Naive thymus-derived CD4-positive, alpha-beta T cell (primary cell): ENCODE measurements at places on chromosomes 6 and 20. TPM values are rescaled to one million over a fixed set of nuclear protein-coding genes. Genes with fewer than 3 reads are reported as not detected.

TMEM74B gene
- total RNA-seq, result not detected

DNA sequence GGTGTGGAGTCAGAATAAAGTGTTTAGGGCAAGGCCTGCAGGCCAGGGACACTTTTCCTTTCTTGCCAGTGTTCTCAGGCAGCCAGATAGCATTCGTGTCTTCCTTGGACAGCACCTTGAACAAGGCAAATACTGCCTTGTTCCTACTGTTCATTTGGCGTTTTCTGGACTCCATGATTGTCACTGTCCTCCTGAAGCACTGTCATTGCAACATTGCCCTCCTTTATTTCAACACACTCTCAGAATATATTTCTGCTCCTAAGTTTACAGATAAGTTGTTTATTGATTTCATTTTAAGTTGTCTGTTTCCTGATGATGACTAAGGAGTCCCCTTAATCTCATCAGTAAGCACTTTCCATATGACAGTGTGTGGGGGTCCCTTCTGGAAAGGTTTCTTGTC is 15.1 kb upstream of the DEF6 start:
- no peak for DNase-seq

DNA sequence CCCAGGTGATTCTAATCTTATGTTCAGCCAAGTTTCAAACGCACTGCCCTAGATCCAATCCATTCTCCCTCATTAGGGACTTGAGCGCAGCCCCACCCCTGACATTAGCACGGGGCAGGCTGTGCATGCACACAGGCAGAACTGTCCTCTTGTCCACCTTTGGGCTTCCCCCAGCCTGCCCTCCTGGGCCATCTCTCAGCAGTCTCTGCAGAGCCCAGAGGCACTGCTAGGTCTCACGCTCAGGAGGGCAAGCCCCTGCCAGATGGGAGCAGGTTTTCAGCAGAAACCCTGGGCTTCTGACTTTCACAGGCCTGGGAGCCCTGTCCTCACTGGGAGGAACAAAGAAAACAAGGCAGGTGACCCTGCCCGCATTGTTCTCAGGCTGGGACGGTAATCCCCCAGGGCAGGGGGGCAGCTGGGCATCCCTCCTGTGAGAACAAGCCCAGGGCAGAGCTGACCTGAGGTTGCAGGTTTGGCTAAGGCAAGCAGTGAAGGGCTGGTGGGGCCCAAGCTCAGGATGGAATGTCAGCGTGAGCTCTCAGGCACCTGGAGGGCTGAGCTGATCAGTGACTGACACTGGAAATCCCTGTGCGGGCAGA is 24.5 kb downstream of the KCNK5 start:
- DNase-seq, result no peak

DNA sequence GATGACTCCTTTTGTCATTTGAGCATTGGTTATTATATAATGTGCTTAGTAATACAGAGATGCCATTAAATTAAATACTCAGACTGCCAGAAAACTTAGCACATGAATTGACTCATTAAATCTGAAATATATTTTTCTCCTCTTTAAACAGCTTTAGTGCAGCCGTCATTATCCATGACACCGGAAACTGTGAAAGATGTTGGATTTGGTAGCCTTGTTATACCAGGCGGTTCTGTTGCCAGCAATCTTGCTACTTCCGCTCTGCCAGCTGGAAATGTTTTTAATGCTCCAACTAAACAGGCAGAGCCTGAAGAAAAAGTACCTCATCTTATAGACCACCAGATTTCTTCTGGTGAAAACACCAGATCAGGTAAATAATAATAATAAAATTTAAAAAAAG is 97.6 kb downstream of the SCAF8 start:
- DNase-seq, result no peak

- no peak for DNase-seq
These were observed 13.8 kb downstream of the SYNGAP1 start for GRCh38 chr6:33433544-33434191.

DNA sequence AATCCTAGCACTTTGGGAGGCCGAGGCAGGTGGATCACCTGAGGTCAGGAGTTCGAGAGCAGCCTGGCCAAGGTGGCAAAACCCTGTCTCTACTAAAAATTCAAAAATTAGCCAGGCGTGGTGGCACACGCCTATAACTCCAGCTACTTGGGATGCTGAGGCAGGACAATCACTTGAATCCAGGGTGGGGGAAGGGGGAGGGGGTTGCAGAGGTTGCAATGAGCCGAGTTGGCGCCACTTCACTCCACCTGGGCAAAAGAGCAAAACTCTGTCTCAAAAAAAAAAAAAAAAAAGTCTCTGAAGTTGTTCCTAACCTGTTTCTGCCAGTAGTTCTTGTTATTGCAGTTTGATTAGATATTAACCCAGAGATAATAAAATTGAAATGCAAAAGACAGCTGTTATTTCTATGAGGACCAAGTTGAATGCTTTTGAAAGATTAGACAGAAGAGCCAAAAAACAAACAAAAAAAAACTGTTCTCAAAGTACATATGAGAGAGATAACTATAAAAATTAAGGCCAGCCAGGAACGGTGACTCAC is 22.6 kb downstream of the PIGU start:
- no peak for DNase-seq

- no peak for DNase-seq
These were observed 215.2 kb downstream of the GRIK2 start for GRCh38 chr6:101608703-101609102.

DNA sequence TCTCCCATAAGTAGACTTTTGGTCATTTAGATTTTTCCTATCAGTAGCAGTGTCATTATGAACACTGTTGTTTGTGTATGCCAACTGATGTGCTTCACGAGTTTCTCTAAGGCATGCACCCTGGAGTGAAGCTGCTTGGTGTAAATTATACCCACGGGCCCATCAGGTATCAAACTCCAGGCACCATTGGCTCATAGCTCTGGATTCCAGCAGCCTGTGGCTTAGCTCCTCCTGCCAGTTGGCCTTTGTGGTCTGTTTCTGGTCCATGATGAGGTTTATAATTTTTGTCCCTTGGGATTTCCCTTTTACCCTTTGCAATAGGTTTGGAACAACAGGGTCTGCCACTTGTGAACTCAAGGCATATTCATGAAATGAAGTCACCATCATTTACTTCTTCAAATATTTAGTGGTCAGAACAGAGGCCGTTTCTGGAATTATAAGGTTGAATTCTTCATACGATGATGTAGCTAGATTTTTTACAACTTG is 350.5 kb downstream of the PRL start:
- no peak for DNase-seq

DNA sequence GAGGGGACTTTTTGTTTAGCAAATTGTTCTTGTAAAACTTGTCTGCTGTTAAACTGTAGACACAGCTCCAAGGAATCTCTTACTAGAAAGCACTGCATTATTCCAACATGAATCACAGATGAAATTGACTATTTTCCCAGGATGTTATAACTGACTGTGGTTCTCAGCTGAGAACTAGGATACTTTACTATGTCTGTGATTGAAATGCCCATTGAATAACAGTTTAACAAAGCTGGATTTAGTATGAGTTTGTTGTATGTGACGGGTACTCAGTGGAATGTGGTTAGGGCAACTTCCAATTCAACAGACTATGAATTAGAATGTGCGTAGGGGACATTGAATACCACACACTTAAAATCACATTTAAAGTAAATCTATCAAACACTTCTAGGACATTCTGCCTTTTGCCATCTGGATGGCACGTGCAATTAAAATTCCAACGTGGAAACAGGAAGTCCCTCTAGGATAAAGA is 193.4 kb upstream of the PREP start:
- DNase-seq, result no peak

DNA sequence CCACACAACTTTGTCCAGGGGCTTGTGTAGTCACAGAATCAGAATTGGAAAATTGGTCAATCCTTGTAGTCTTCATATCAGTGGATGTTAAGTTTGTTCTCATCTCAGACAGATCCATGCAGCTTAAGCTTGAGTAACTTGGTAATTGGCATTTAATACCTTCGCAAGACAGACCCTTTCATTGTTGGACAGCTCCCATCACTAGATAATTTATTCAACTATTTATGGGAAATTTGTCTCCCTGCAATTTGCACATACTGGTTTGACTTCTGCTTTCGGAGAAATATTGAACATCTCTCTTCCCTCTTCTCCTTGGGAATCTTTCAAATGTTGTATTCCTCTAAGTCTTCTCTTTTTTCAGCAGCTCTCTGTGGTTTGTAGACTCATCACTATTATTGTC is 17.1 kb downstream of the MEI4 start:
- DNase-seq, result no peak
